Cardiac septum (tissue), 1 donor: ENCODE measurements at places on chromosomes 6 and 20. TPM values are rescaled to one million over a fixed set of nuclear protein-coding genes. Genes with fewer than 3 reads are reported as not detected.

Gene OR12D3
- total RNA-seq: not detected

Gene GTSF1L
- total RNA-seq: not detected

- no peak for DNase-seq
Measured at GRCh38 chr6:128097009-128097408, 196.2 kb upstream of the THEMIS start.

DNA sequence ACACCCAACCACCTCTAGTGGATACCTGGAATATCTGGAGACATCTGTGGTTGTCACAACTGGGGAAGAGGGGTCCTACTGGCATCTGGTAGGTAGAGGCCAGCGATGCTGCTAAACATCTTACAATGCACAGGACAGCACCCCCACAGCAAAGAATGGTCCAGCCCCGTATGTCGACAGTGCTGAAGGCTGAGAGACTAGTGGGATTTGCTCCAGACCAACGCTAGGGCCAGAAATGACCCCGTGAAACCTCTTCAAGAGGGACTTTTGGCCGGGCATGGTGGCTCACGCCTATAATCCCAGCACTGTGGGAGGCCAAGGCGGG lies 7.2 kb downstream of the PREX1 start:
- no peak for DNase-seq

Gene ZMYND8
- 25.7 TPM for total RNA-seq

DNA sequence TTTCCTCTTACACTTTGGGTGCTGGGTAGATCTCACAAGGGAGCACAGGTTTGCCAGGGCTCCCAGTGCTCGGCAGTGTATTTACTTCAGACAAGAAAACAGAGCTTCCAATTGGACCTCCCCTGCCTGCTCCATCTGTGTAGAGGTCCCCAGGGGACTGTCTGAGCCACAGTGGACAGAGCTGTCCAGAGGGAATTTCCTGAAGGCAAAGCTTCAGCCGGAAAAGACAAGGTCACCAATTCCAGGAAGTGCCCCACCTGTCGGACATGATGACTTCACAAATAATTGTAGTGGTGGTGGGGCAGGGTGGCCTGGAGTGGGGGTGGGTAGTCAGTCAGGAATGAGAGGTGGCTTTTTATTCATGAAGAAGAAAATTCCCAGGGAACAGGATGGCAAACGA lies 18.6 kb downstream of the ADGRF5 start:
- no peak for DNase-seq

- no peak for DNase-seq
Measured at GRCh38 chr6:64733433-64733832, 973.6 kb downstream of the EYS start.

GRCh38 chr20:53163486-53163885 lies 191.3 kb downstream of the TSHZ2 start:
- DNase-seq: no peak

Gene CTAGE9
- total RNA-seq: not detected
